ENCODE measurements at places on chromosomes 1 and 21. TPM values are rescaled to one million over a fixed set of nuclear protein-coding genes. Genes with fewer than 3 reads are reported as not detected.

- no peaks in the 10 kb centered on the region for H3K27me3 ChIP-seq
- H3K4me1 ChIP-seq = no peaks in the 10 kb centered on the region
- no peak for DNase-seq
- H3K4me3 ChIP-seq = no peak overlapping the region
- H3K27ac ChIP-seq = no peak overlapping the region
Observed at GRCh38 chr21:14685568-14685967, 139.5 kb upstream of the SAMSN1 start.

DNA sequence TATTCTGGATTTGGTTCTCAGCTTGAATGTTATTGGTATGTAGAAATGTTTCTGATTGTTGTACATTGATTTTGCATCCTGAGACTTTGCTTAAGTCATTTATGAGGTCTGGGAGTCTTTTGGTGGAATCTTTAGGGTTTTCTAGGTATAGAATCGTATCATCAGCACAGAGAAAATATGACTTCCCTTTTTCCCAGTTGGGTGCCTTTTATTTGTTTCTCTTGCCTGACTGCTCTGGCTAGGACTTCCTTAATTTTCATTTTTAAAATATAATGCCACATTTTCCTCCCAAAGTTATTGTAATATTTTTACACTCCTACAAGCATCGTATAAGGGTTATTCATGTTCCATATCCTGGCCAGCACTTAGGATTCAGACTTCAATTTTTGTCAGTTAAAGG is 111.1 kb downstream of the FNBP1L start:
- no peak overlapping the region for H3K4me3 ChIP-seq
- peaks cover 4% of the 10 kb centered on the region for H3K36me3 ChIP-seq
- no peak for DNase-seq
- H3K27ac ChIP-seq = no peak overlapping the region
- peaks cover 4% of the 10 kb centered on the region for H3K4me1 ChIP-seq

DNA sequence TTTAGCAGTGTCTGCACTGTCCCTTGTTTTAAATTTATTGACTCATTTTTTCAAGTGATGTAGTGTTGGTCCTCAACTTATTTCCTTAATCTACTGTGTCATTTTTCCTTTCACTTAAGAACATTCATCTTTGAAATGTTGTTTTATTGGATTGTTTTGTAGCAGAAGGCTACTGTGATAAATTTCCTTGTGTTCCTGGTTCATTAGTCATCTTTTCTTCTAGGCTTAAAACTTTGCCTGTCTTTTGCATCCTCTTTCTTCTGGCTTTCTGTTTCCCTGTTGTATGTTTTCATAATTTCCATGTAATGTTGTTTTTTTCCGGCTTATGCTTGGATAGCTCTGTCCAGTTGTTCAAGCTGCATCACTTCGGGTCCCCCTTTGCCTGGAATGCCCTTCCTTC is 61.9 kb downstream of the UBE2T start:
- no peak overlapping the region for H3K4me3 ChIP-seq
- peaks cover 11% of the 10 kb centered on the region for H3K4me1 ChIP-seq
- no peak overlapping the region for H3K27ac ChIP-seq
- DNase-seq = no peak
- no peaks in the 10 kb centered on the region for H3K36me3 ChIP-seq

GRCh38 chr1:100387209-100387608 is 34.9 kb downstream of the CDC14A start:
- peaks cover 2% of the 10 kb centered on the region for H3K4me1 ChIP-seq
- no peaks in the 10 kb centered on the region for H3K36me3 ChIP-seq
- peak; percentile 35 for DNase-seq
- H3K27ac ChIP-seq = no peak overlapping the region
- no peak overlapping the region for H3K4me3 ChIP-seq

DNA sequence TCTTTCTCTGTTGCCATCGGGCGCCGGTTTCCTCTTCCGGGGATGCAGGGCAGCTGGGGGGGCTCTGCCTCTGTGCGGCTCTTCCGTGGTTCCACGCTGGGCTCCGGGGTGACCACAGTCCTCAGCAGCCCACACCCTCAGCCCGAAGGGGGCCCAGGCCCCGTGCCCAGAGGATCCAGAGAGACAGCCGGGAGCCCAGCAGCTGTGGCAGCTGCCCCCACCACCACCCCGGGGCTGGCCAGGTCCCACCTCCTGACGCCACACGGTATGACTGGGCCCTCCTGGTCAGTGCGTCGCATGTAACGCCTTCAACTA is 172.2 kb downstream of the PRDM16 start:
- DNase-seq = no peak
- peaks cover 6% of the 10 kb centered on the region for H3K27me3 ChIP-seq
- no peaks in the 10 kb centered on the region for H3K4me1 ChIP-seq
- H3K27ac ChIP-seq = no peak overlapping the region
- no peaks in the 10 kb centered on the region for H3K36me3 ChIP-seq

- no peak overlapping the region for H3K4me3 ChIP-seq
- H3K36me3 ChIP-seq = peaks cover 17% of the 10 kb centered on the region
- H3K27ac ChIP-seq = no peak overlapping the region
- peaks cover 10% of the 10 kb centered on the region for H3K4me1 ChIP-seq
Observed at GRCh38 chr1:44292651-44293050, 62.4 kb downstream of the ERI3 start.

GRCh38 chr1:101107496-101108110 is 82.0 kb upstream of the DPH5 start:
- H3K4me3 ChIP-seq = no peak overlapping the region
- no peaks in the 10 kb centered on the region for H3K27me3 ChIP-seq
- no peak overlapping the region for H3K27ac ChIP-seq

The DNALI1 gene
- polyA plus RNA-seq = 46.4 TPM

The MAP3K6 gene
- 59.7 TPM for polyA plus RNA-seq

The LYST gene
- polyA plus RNA-seq = 4.6 TPM

All from kidney (tissue), 22 donors.